ENCODE measurements at places on chromosomes 12 and 14.
A peak's percentile ranks its signal among the peaks of the same experiment; 100 is the strongest.

DNA sequence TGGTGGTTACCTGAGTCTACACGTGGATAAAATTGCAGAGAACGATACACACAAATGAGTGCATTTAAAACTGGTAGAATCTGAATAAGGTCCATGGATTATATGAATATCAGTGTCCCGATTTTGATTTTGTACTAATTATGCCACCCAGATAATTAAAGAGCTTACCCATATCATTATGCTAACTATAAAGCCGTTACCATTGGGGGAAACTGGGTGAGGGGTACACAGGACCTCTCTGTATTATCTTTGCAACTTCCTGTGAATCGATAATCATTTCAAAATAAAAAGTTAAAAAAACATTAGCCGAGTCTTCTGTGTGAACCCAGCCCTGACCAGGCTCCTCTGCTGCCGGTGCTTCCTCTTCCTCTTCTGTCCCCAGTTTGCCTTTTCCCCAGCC is 107.1 kb downstream of the SMOC1 start:
- no peak for DNase-seq

DNA sequence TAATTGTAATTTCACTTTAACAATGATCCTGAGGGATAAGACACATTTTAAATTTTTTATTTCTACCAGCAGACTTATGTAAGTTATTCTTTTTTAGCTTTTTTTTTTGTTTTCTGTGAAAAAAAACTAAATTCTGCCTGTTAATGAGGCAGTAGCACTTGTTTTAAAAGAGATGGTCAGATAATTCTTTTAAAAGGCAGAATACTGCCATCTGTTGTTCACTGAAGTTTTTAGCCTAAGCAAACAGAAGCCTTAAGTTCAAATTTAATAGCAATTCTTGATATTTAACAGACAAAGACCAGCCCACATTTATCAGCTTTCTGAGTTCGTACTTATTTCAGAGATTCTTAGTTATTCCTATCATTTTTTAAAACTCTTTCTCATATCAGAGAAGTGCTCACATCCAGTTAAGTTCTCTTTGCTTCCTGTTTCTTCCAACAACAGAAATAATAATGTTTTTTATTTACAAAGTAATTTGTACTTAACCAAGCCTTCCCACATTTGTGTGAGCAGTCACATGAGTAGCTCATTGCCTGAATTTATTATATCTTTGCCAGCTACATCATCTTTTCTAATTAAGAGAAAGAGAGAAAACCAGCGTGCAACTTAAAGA is 93.4 kb upstream of the SLCO1C1 start:
- peak; percentile 61 for DNase-seq

- DNase-seq = no peak
These were observed 637 bp upstream of the FOXG1 start for GRCh38 chr14:28765831-28766468.

- DNase-seq = no peak
These were observed 47.3 kb upstream of the SRP54 start for GRCh38 chr14:34935488-34935887.

DNA sequence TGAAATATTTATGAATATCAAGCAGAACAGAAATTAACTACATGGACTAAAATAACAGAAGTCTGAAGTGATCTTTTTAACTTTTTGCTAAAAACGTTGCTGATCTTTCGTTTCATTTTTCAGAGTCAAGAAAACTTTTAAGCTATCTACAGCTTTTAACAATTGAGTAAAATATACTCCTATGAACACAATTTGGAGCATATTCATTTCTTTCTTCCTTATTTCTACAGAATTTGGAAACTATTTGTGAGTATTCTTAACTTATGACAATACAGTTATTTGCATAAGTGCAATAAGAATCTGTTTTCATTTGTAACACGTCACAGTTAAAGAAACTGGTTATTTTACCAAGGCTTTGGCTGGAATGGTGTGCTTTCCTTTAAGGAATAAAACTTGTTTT is 21.0 kb upstream of the B4GALNT1 start:
- DNase-seq = no peak

DNA sequence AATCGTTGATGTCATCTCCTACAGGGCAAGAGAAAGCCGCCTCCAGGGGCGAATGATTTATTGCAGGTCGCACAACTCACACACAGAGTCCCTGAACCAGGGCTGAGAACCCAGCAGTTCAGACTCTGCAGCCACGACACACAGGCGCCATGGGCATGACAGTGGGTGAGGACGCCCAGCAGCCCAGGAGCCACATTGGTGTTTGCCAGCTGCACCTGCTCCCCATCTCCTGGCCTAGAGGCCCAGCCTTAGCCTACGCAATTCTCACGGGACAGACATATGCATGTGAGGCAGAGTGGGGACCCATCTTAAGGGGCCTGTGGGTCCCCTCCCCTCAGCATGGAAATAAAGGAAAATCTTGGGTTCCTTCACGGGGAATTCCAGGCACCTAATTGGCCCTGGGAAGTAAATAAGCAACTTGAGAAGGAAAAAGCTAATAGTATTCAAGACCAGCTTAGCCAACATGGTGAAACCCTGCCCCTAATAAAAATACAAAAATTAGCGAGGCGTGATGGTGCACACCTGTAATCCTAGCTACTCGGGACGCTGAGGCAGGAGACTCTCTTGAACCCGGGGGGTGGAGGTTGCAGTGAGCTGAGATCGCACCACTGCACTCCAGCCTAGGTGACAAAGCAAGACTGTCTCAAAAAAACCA is 69.3 kb downstream of the RIMBP2 start:
- no peak for DNase-seq

- DNase-seq = no peak
These were observed 572.8 kb upstream of the FBXO33 start for GRCh38 chr14:40004871-40005500.

DNA sequence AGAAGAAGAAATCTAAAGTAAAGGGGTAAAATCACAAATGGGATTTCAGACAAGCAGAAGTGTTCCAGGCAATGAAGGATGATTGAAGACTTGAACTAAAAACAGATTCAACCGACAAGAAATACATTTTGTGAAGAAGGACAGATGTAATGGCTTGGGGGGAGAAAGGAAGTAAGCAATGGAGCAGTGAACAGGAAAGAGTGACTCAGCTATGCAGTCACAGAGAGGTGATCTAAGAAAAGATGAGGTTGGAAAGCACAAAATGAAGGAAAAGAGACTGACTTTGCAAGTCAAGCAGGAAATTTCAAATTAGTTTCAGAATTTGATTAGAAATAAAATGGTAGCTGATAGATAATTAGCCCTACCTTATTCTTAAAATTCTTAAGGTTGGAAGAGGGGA is 66.5 kb downstream of the PUS7L start:
- DNase-seq = peak; percentile 28

DNA sequence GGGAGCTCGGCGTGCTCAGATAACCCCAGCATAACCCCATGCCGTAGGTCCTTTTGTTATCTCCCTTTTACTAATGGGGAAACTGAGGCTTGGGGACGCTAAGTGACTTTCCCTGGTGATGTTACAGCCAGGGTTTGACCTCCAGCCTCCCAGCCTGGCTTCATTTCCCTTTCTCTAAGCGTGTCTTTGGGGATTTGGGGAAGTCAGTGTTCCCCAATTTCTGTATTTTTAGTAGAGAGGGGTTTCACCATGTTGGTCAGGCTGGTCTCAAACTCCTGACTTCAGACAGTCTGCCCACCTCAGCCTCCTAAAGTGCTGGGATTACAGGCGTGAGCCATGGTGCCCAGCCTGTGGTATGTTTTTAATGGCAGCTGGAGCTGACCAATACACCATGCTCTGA is 85.4 kb downstream of the PHETA1 start:
- no peak for DNase-seq

DNA sequence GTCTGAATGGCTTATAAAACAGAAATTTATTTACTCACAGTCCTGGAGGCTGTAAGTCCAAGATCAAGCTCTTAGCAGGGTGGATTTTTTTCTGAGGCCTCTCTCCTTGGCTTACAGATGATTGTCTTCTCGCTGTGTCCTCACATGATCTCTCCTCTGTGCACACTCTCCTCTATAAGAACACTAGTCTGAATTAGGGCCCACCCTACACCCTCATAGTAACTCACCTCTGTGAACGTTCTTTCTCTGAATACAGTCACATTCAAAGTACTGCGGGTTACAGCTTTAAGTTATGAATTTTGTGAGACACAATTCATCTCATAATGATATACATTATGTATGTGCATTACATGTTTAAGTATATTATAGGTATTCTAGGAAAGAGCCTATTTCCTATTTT is 135.7 kb upstream of the ATXN7L3B start:
- DNase-seq = no peak

DNA sequence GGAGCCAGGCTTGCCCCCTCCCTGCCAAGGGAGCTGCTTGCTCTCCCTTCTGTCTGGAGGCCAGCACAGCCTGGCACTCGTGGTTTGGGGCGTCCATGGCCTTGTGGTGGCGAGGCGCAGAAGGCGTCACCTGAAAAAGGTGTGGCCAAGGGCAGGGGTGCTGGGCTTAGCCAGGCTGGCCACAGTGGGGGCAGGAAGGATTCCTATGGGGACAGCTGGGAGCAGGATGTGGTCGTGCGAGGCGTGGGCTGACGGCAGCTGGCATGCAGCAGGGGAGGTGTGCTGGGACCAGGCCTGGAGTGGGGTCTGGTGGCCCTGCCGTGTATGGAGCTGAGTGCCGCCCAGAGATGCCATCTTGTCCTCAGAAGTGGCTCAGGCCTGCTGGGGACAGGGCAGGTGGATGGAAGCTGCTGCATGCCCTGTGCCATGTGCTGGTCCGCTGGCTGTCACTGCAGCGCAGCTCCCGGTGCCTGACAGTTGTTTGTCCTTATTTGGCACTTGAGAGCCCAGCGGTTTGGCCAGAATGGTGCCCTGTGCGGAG is 30.0 kb downstream of the SH2B3 start:
- no peak for DNase-seq

DNA sequence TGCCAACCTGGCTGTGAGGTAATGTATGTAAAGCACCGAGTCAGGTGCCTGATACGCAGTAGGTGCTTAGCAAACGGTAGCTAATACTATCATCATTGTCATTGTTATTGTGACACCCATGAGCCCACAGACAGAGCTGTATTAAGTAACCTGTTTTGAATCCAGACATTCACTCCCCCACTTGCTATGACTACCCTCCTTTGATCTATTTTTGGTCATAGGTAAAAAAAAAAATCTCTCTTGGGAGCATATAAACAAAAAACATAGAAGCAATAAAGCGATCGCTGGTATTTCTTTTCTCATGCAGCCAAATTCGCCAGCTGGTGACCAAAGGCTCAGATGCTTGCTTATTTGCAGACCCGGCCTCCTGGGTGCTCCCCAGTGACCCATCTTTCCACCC is 330.2 kb downstream of the DPF3 start:
- DNase-seq = no peak

DNA sequence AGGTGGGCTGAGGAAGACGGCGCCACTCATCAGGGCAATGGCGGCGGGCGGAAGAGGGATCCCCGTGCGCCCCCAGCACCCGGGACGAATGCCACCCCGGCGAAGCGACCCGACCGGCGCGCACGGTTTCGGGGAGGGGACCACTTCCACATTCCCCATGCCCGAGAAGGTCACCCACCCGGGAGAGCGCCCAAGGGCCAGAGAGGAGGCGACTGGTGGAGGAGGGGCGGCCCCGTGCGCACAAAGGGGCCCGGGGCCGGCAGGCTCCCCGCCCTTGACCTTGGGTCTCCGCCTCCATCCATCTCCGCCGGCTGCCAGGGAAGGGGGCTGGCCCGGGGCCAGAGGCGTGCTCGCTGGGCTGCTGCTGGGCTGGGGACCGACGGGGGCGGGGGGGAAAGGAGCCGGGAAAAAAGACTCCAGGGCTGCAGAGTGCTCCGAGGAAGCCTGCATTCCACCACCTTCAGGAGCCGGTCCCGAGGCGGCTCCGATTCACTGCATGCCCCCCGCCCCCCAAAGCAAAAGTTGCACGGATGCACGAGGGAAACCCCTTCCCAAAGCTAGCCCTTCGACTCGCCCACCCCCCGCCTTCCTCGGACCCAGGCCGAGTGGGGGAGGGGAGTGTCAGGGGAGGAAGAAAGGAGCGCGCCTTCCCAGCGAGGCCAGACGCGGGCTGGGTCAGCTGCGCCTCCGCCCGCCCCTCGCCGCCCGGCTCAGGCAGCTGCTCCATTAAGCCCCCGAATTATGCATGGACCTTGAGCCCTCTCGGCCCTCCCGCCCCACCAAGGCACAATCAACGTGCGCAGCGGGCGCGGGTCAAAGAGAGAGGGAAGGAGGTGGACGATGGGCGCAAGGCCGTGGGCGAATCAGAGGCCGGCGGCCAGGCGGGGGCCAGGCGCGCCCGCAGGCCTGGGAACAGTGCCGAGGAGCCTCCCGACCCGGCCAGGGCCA is 26.2 kb downstream of the BCL11B start:
- DNase-seq = no peak

DNA sequence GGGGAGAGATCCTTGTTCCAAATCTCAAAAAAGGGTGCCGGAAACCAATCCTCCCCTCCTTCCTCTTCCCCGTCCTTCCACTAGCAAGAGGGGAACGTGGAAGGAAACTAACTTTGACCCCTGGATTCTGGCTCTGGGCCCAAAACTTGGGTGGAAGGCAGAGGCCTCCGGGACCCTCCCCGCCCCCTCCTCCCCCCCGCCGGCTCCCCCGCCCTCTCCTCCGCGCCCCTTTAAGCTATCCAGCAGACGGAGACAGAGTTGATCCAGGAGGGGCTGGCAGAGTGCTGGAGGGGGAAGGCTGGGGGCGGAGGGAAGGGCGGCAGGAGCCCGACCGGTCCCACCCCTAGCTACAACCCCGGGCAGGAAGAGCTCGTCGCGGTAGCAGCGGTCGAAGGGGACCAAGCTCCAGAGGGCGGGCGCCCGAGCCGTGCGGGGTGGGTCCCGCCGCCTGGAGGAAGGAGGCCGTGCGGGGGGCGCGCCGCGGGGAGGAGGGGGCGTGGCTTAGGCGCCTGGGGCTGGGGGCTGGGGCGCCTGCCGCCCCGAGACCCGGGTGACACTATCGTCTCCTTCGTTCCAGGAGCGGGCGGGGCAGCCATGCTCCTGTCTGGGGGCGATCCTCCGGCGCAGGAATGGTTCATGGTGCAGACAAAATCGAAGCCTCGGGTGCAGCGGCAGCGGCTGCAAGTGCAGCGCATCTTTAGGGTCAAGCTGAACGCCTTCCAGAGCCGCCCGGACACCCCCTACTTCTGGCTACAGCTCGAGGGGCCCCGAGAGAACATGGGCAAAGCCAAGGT is at the start of gene NYNRIN:
TSS of gene NYNRIN (plus strand) at position 351 of the 794 bp plus-strand sequence. CDS start at position 595, 244 bp downstream.
- peak; percentile 13 for DNase-seq

GRCh38 chr14:95431199-95432143 is 85.0 kb downstream of the SYNE3 start:
- DNase-seq = peak; percentile 29

GRCh38 chr14:30252783-30253674 is 305.9 kb upstream of the G2E3 start:
- peak; percentile 20 for DNase-seq

GRCh38 chr12:96247563-96247962 is 53.4 kb downstream of the ELK3 start:
- DNase-seq = no peak

DNA sequence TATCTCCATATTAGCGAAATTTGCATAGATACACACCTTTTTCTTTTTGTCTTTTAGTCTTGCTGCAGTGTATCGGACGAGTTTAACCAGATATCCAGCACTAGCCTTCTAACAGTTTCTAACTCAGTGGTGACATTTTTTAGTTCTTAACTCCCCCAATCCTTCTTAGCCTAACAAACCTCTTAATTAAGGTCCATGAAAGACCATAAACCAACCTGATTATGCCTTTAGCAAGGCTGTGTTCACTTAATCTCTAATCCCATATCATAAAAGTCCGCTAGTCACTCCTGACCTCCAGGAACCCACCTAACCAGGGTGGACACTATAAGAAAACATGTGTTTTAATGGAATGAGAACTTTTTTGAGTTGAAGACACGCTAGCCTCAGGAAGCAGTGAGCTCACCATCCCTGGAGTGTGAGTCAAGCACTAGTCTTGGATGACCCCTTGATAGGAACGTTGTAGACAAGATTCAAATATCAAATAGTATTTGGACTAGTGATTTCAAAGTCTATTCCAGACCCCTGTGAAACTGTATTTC is 9.5 kb downstream of the CDKN1B start:
- peak; percentile 69 for DNase-seq

- DNase-seq = peak; percentile 11
These were observed 292.7 kb downstream of the LRFN5 start for GRCh38 chr14:41899416-41899815.
